Fibroblast of skin of right quadriceps (primary cell): ENCODE measurements at places on chromosomes 6 and 20.

DNA sequence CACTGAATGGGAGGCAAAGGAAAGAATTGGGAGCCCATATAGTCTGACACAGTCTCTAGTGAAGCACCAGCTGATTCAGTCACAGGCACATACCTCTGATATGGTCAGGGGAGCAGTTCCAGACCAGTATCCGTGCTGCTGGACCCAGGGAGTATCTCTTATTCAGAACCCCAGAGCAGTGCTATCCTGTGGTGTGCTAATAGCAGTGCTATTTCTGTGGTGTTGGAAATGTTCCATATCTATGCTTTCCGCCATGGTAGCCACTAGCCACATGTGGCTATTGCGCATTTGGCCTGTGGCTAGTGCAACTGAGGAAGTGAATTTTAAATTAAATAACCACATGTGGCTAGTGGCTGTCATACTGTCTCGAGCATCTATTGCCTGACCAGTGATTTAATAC is 11.0 kb downstream of the SCUBE3 start:
- DNase-seq = no peak

DNA sequence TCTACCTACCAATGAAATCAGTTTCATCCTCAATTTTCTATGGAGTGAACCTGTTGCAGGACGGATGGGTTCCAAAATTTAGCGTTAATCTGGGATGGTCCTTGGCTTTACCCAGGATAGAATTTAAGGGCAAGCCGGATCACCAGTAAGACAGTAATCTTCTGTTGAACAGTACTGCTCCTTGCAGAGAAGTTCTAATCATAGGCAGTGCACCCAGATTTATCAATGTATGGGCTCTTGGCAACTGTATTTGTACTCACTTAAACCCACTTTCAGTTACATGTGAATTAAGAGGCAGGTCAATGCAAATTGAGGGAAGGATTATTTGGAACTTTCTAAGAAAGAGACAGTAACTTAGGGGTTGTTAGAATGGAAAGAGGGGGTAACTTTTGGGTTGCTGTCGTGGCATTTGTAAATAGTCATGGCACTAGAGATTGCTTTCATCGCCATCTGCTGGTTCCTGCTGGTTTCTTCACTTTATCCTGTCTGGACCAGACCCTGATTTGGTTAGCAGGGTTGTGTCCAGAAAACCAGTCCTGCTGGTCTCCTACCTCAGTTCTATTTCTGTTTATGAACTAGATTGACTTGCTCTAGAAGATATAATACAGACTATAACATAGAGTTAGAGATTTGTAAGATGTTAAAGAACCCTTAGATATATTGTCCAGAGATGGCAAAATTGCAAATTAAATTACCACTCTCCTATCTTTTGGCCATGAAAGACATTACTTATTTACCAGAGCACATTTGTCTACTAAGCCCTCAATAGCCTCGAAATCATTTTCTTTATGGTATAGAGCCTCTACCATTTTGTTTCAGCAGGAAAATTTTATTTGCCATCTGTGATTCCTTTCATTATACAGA is 646.3 kb downstream of the UTRN start:
- peak; percentile 40 for DNase-seq

GRCh38 chr20:17587148-17587547 is 17.3 kb downstream of the DSTN start:
- no peak for DNase-seq

- peak; percentile 99 for DNase-seq
Measured at GRCh38 chr6:57313711-57314471, 3.5 kb upstream of the PRIM2 start.

DNA sequence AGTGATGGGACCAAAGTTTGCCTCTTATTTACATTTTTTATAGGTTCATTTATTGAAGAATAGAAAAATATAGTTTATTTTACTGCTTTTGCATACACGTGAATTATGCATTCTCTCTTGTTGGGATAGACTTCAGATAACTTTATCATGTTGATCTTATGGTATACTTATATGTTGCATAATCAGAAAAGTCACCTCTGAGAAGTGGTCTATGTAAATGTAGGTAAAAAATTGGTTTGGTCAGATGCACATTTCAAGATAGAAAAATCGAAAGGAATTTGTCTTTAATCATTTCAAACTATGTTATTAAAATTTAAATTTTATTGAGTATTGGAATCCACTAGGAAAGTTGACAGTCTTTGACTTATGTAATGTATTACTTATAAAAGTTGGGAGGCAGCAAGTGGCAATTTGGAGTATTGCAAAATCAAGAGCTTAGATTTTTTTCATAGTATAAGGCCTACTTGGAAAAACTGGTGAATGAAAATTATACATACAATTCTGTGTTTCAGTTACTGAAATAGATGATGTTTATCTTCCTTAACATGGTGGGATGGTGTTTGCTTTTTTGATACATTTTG is 2.4 kb downstream of the PHF3 start:
- DNase-seq = no peak

- no peak for DNase-seq
Measured at GRCh38 chr20:1804554-1804956, 90.7 kb upstream of the SIRPA start.

- no peak for DNase-seq
Measured at GRCh38 chr6:43421831-43422230, 5.5 kb upstream of the ABCC10 start.

- DNase-seq = no peak
Measured at GRCh38 chr6:26471970-26472369, 14.2 kb downstream of the BTN2A1 start.

DNA sequence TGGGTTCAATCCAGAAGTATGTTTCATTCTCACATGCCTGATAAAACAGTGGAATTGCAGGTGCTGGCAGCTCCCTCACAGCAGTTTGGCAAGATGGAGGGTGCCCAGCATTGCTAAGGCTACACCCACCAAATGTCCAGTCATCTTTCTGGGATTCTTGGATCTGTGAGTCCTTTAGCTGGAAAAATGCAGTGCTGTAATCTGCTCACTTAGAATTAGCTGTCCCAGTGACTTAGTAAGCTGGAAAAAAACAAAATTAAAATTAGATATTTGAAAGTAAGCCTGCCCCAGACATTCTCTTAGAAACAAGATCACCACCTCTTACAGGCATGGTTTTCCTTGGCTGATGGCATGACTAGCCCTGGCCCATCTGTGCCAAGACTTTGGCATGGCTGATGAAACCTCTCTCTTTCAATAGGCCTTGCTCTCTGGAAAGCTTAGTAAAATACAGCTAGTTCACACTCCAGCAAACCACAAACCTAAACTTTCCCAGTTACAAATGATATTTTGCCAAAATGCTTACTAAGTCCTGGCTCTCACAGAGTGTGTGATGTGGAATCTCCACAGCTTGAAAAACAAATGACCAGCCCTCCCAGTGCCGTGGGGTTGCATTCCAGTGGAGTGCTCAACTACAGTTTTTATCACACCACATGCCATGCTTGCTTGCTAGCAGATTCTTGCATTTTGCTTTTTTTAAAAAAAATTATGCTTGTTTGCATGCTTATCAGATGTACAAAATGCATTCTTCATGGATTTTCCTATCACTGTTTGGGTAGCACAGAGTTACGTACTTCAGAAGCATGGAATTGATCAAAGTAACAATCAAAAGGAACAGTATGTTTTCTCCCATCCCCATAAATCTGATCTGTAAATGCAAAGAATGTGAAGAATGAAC is 261.5 kb downstream of the EYA4 start:
- peak; percentile 83 for DNase-seq

- no peak for DNase-seq
Measured at GRCh38 chr20:24657196-24657595, 187.8 kb downstream of the SYNDIG1 start.

DNA sequence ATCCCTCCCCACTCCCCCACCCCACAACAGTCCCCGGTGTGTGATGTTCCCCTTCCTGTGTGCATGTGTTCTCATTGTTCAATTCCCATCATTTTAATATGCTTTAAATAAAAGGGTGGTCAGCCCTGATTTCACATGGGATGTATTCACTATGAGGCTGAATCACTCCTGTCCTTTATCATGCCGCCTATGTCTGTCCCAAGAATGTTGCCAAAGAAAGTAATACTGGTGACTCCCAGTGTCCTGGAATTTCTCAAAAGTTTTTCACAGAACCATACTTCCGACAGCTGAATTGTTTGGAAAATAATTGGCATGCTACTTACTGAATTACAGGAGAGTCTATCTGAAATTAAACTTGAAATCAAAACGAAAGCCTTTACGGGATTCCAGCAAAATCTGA is 217.7 kb downstream of the HAO1 start:
- no peak for DNase-seq

GRCh38 chr6:125611573-125612344 is 137.7 kb upstream of the HEY2 start:
- peak; percentile 3 for DNase-seq

DNA sequence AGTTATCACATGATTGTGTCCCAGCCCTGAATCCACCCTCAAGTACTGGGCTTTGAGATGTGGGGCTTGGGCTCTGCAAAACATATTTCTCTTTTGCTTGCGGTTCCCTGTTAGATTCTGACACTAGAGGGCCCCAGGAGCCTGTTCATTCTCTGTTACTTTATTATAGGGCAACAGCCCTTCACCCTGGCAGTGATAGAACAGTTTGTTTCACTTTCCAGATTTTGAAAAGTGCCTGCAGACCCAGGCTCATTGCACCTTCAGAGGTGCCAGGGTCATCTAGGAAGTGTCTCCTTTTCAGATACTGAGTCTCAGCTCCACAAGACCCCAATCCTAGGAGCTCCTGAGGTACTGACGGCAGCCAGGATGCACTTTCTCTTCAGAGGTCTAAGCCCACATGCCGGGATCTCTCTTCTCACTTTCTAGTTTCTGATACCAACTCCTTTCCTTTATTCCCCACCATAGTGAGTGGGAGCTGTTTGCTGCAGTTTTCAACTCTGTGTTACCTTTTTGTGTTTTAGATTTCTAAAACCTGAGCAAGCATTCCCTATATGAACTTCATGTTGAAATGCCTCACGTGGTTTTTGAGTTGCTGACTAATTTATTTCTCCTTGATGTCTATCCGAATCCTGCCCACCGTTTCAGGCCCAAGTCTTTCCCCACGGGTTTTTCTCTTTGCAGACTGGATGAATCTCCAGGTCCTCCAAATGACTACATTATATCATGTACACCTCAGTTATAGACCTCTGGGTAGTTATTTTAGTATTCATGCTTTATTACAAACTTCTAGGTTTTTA is 10.9 kb downstream of the ABT1 start:
- peak; percentile 54 for DNase-seq

DNA sequence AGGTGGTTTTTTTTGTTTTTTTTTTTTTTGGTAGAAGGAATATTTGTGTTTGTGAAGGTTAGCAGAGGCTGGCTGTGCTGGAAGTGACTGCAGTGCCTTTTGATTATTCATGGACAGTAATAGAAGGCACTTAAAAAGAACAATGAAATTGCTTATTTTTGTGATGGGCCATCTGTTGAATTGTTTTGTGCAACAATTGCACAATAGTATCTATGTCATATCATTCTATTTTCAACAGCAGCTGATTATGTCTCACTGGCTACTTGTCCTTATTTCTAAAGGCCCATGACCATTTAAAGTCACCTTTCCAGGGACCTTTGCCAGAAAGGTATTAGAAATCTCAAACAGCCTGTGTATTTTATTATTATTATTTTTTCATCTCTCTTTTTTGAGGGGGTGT is 70.6 kb downstream of the AFG1L start:
- no peak for DNase-seq

- no peak for DNase-seq
Measured at GRCh38 chr6:103908898-103909297, 950.8 kb downstream of the HACE1 start.

GRCh38 chr6:135710042-135710441 is 141.5 kb upstream of the PDE7B start:
- no peak for DNase-seq

DNA sequence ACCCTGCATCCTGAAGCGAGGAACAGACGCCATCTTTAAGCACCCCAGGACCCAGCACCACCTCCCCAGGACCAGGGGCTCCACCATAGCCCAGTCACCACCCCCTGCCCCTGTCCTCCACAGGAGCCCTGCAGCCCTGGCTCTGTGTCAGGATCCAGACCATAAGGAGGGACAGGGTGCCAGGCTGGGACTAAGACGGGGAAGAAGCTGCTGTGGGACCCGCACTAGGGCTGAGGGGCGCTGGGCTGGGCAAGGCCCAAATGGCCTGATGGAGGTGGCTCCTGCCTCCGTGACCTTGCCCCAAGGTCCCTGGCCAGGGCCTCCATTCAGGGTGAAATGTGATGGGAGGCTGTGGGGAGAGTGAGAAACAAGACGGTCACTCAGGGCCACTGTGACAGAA is 385.6 kb downstream of the TAF4 start:
- DNase-seq = no peak

GRCh38 chr20:8940326-8940725 is 128.6 kb upstream of the PLCB4 start:
- no peak for DNase-seq

- no peak for DNase-seq
Measured at GRCh38 chr6:130362128-130362527, 3.7 kb upstream of the TMEM200A start.

DNA sequence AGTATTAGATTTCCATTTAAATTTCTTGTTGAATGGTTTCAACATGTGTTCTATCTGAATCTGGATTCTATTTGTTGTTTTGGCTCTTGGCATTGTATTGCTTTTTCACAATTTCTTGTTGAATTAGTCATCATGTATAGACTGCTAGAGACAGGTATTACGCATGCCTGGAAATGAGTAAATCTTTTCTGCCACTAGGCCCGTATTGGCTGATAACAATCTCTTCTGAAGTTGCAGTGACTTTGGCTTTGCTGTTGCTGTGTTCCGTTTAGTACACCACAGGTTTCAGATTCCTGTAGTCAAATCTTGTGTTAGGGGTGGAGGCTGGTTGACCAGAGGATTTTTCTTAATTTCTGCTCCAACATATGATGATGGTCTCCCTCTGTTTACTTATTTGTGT is 1339.4 kb downstream of the GRIK2 start:
- peak; percentile 45 for DNase-seq
